ENCODE measurements at places on chromosomes 1 and 21.

DNA sequence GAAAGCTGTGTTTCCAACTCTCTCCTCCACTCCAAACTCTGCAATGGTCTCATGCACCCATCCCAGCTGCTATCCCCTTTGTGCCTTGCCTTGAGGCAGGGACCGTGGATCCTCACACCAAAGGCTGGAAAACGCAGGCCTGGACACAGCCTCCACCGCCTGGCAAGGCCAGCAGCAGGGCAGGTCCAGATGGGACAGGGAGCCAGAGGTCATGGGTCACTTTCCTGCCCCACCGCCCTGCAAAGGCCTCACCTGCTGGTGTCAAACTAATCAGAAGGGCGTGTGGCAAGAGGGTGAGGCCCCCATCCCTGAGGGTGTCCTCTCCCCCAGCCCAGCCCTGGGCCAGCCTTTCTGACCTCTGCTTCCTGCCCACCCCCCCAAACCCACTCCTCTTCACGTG lies 106.3 kb downstream of the PAX7 start:
- no peak for DNase-seq

DNA sequence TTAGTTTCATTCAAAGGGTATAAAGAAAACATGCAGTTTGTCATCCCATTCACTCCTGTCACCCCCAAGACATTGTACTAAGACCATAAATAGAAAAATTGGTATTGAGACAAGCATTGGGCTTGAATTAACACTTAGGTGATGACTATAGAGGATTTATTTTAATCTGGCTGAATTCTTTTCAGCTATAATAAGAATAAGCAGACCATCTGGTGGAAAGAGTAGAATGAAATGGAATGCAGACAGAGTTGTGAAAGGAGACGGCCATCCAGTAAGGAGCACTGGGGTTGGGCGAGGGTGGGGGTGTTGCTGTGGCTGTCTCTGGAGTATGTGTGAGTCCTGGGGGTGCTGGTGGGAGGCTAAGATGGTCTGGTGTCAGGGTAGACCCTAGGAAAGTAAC lies 125.0 kb upstream of the IVNS1ABP start:
- DNase-seq: no peak

- DNase-seq: no peak
Observed at GRCh38 chr1:169465281-169465680, 20.5 kb downstream of the SLC19A2 start.

GRCh38 chr1:155981266-155982088 lies 3.1 kb upstream of the ARHGEF2 start:
- DNase-seq: no peak

- no peak for DNase-seq
Observed at GRCh38 chr1:33399375-33399774, 31.5 kb downstream of the PHC2 start.

GRCh38 chr1:88735909-88736308 lies 51.8 kb downstream of the PKN2 start:
- DNase-seq: no peak

- no peak for DNase-seq
Observed at GRCh38 chr1:42927920-42928505, 30.7 kb downstream of the SLC2A1 start.

DNA sequence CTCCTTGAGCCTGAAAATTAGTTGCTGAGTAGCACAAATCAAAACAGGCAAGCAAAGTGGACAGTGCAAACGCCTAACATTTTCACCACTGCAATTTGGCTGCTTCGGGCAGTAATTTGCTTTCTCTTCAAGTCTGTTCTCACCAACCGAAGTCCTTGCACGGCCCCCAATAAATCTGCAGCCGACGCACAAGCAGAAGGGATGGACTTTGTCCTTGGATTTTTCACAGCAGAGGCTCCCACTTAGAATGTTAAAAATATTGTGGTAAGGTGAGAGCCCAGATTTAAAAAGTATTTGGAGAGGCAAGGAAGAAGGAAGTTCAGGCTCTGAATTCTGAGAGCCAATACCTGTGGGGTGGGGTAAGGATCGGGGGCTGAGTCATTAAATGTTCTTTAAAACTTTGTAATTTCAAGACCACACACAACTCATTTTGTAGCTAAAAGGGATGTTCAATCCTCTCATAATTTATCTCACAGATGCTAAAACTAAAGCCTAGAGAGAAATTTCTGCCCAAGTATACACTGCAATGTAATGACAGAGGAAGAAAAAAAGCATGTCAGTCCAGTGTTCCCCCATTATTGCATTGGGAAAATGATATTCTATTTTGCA lies 6.2 kb downstream of the CD247 start:
- no peak for DNase-seq

DNA sequence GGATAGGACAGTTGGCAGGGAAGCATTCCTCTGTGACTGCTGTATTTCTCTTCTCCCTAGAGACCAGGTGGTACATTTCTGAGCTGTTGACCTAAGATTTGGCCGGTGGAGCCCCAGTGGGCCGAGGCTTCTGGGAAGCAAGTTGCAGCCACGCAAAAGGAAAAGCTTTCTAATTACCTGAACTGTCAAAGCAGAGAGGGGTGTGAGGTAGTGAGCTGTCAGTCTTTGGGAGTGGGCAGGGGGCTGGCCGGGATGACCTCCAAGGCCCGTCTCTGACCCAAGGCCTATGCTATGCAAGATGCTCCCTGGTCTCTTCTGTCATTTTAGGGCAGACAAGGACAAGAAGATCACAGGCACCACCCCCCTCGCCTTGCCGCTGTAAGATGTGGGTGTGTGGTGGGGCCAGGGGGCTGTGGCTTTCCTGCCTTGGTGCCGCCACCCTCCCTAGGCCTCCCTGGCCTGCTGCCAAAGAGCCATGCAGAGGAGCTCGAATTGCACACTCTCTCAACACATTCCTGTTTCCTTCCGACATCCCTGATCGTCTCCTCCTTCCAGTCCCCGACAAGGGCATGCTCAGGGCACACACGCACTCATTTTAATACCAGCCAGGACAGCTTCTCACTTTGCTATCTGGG lies 7.7 kb downstream of the PADI1 start:
- peak; percentile 71 for DNase-seq

DNA sequence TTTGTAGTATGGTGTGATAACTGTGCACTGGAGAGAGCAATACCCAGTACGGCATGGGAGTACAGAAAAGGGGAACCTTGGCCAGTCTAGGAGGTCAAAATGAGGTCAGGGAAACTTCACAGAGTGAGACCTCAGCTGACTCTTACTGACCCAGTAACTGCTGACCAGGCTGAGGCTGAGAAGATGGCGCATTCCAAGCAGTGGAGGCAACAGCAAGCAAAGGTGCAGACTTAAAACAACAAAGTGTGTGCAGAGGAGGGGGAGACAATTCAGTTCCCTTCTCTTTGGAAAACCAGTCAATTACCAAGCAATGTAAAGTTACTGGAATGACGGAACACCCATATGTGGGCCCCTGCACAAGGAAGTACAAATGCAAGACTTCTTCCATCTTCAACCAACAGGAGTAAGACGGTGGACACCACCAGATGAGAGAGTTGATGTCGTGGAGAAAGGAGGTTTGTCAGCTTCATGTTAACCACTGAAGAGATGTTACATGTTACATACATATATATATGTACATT lies 54.6 kb upstream of the PRDX6 start:
- no peak for DNase-seq

DNA sequence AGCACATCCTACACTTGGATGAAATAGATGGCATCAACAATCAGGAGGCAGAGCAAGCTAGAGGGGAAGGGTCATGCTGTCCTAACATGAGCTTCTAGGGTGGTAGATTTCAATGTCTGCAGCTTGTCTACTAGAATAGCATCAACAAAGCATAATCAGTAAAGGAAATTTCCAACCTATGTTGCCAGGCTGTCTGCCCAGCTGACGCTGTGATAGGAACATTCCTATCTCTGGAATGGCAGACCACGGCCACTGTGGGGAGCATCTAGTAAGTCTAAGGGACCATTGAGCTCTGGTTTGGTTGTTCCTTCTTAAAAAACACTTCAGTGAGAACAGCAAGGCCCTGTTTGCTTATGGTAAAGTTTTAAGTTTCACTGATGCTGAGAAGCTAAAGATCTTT lies 206.8 kb downstream of the PAPPA2 start:
- no peak for DNase-seq

DNA sequence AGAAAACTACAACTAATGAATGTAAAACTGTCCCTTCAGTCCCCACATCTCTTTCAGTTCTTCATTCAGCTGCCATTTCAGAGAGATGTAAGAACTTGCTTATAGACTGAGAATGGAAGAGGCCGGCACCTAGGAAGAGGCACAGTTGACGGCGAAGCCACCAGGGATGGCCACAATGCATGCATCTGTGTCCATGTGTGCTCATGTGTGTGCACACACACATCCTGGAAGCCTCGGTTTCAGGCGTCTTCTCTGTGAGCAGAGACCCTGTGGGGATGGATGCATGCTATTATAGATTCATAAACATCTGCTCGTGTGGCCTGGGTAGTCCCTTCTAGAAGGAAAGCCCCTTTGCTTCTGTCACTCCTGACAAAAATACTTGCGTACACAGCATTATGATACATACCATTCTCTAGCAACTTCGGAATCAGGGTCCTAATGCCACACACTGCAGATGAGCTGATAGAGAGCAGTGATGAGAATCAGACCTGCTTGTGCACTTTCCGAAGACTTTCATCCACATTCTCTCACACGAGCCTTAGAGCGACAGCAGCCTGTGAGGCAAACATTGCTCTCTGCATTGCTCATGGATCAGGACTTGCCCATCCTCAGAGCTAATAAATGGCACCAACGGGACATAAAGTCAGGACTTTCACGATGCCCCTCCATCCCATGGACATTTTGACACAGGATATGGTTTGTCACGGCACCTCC lies 12.4 kb upstream of the GPR61 start:
- DNase-seq: no peak

- no peak for DNase-seq
Observed at GRCh38 chr1:9059891-9060744, 9.3 kb downstream of the SLC2A5 start.

DNA sequence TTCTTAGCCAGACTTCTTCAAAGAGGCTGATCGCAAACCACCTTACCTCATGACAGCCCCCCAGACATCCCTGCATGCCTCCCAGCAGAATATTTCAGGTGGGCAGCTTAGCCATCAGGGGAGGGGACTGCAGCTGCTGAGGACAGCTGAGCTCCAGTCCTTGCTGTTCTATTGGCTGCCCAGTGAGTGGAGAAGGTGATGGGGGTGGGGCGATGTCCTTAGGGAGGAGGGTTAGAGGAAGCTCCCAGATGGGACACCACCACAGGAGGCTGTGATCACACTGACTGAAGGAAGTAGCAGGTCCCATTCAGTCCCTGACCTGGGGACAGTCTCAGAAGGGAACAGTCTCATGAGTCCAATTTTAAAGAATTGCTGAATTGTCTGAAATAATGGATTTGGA lies 38.3 kb downstream of the GJA5 start:
- no peak for DNase-seq

GRCh38 chr1:94425821-94426484 lies 7.8 kb downstream of the ABCD3 start:
- no peak for DNase-seq

DNA sequence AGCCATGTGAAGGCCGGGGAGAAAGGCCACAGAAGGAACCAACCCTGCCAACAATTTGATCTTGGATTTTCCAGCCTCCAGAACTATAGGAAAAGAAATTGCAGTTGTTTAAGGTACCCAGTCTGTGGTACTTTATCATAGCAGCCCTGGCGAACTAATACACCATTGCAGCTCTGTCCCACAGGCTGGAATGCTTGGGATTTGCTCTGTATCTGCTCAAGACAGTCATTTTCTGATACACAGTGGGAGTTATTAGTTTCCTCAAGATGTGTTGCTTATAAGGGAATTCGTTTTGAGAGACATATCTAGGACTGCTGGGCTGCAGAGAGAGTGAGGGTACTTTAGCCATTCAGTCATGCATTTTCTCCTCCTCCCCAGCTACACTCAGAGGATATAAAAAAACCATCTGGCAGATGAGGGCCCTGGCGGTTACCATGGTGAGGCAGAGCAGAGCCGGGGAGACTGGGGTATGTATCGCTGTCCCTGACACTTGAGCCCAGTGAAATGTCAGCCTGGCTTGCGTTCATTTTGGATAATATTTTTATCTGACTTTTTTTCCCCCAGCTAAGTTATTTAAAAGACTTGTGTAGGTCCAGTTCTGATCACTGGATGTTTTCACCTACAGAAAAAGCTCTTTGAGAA lies 104.6 kb downstream of the DIRAS3 start:
- no peak for DNase-seq

DNA sequence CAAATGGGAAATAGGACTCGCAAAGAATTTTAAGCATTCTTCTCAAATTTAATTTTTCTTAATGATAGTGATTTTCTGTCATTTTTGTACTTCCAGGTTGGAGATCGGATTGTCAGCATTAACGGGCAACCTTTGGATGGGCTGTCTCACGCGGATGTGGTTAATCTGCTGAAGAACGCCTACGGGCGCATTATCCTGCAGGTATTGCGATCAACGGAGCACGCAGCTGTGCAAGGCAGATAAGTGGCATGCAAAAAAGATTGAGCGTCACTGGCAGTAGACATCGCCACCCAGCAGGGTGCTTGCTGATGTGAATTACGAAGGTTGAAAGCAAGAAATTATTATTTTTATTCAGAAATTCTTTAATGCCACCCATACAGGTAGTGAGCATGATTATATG lies 65.9 kb upstream of the L1TD1 start:
- no peak for DNase-seq

- no peak for DNase-seq
Observed at GRCh38 chr1:180964595-180964994, 51.9 kb downstream of the KIAA1614 start.

DNA sequence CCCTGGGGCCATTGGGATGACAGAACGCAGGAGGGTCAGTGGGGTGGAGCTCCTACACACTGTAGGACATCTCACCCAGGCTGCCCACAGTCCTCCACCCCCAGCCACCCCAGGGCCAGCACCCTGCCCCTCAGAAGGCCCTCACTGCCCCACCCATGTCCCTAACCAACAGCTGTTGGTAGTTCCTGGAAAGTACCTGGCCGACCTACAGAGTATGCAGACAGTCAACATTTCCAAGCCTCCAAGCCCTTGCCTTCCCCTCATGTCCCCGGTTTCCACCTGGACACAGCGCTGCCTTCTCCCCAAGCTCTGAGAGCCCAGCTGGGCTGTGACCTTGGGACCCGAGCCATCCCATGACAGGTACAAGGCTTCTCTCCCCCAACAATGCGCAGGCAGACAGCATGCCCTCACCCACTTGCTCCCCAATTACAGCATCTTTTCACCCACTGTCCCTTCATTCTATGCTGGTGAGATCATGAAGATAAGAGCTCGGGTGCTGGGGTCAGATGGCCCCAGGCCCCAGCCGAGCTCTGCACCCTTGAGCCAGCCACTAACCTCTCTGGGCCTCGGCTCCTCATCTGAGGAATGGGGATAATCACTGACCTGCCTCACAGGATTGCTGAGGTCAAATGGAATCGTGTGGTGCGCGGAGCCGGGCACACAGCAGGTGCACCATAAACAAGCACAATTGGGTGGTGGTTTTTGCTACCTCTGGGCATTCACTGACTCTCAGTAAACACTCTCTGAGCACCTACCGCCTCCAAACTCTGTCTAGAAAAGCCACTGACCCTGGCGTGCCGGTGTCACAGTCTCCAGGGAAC lies 11.2 kb downstream of the LAPTM5 start:
- no peak for DNase-seq

- no peak for DNase-seq
Observed at GRCh38 chr1:93296555-93297154, 49.1 kb upstream of the DR1 start.

Data from AG08396 (cell line).